ENCODE measurements at places on chromosomes 2 and 18. TPM values are rescaled to one million over a fixed set of nuclear protein-coding genes. Genes with fewer than 3 reads are reported as not detected.

The HOXD1 gene
- total RNA-seq = 0.28 TPM

The EPAS1 gene
- 112 TPM for total RNA-seq

The FBXO36 gene
- 1.1 TPM for total RNA-seq

The MMADHC gene
- total RNA-seq = 98.1 TPM

The SFTPB gene
- 0.23 TPM for total RNA-seq

The ALPI gene
- not detected for total RNA-seq

The TNFAIP6 gene
- total RNA-seq = 3.0 TPM

The SAG gene
- not detected for total RNA-seq
